Large intestine (tissue), 12 donors: ENCODE measurements at places on chromosomes 3 and 15.

DNA sequence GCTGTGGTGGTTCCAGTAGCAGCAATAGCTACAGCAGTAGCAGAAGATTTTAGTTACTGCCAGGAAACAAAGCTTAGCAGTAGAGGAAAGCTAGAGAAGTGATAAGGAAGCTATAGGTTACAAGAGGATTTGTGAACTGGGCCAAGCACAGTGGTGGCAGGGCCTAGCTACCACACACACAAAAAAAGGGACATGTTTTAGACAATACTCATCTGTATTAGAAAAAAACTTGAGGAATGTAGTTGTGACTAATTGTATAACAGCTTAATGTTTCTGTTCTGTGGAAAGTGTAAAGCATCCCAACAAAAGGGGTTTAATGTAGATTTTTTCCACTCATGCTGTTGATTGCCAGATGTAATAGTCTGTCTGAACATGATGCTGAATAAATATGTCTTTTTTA, 29.9 kb upstream of the PFN2 start:
- DNase-seq = no peak

DNA sequence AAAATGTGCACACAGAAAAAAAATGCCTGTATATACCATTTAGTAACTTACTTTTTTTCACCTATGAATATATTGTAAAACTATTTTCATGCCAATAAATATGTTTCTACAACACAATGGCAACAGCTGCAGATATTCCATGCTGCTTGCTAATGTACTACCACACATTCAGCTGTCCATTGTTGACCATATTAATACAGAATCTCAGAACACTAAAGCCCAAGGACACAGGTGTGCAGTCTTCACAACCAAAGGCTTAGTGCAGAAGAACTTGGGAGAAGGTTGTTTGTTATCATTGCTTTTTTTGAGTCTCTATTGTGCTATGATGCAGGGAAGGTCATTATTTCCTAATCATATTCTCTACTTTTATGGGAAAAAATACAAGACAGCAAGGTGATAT, 79.6 kb downstream of the DIPK2A start:
- no peak for DNase-seq

GRCh38 chr15:51603002-51603401, 19.6 kb downstream of the DMXL2 start:
- no peak for DNase-seq

GRCh38 chr3:8576841-8577571, 67.6 kb downstream of the SSUH2 start:
- DNase-seq = no peak
